ENCODE measurements at places on chromosomes 16 and 17.
A peak's percentile ranks its signal among the peaks of the same experiment; 100 is the strongest.

- H3K4me3 ChIP-seq = no peak overlapping the region
- peak overlapping the region; percentile 82 for H3K27ac ChIP-seq
- H3K27me3 ChIP-seq = no peaks in the 10 kb centered on the region
- peaks cover 14% of the 10 kb centered on the region for H3K4me1 ChIP-seq
- H3K36me3 ChIP-seq = no peaks in the 10 kb centered on the region
These were observed 80.5 kb downstream of the SMG6 start for GRCh38 chr17:2222901-2223616.

GRCh38 chr17:4504188-4504587 lies 5.5 kb downstream of the SPNS2 start:
- H3K4me3 ChIP-seq = no peak overlapping the region
- H3K27me3 ChIP-seq = no peaks in the 10 kb centered on the region
- H3K36me3 ChIP-seq = no peaks in the 10 kb centered on the region
- peaks cover 50% of the 10 kb centered on the region for H3K4me1 ChIP-seq

DNA sequence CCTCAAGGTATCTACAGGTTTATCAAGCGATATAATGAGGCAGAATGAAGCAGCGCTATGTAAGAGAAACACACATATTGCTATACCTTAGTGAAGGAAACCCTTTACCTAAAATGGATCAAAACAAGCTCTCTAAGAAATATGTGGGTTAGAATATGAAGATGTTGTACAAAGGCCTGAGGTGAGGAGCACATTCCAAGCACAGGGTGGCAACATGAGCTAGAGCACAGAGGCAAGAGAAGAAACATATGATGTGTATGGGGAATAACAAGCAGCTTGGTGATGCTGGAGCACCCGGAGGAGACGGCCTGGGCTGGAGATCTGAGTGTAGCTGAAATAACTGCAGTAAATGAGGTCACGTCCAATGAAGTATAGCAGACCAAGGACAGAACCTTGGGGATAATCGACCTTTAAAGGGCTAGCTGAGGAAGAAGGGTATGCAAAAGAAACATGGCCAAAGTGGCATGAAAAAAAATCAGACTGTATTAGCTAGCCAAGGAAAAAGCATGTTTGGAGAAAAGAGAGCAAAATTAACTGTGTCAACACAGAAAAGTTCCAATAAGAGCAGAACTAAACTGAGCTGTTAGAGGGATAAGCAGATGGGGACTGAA lies 44.0 kb downstream of the MARVELD3 start:
- H3K36me3 ChIP-seq = no peaks in the 10 kb centered on the region
- H3K4me1 ChIP-seq = no peaks in the 10 kb centered on the region
- H3K4me3 ChIP-seq = no peak overlapping the region
- H3K27ac ChIP-seq = no peak overlapping the region
- no peak for DNase-seq

GRCh38 chr17:75625813-75626486 lies 7.3 kb upstream of the SMIM5 start:
- H3K4me3 ChIP-seq = no peak overlapping the region
- no peaks in the 10 kb centered on the region for H3K27me3 ChIP-seq
- H3K4me1 ChIP-seq = no peaks in the 10 kb centered on the region
- no peak overlapping the region for H3K27ac ChIP-seq

GRCh38 chr17:39239640-39240314 lies 14.0 kb upstream of the STAC2 start:
- peaks cover 24% of the 10 kb centered on the region for H3K4me1 ChIP-seq
- no peaks in the 10 kb centered on the region for H3K36me3 ChIP-seq
- peaks cover 3% of the 10 kb centered on the region for H3K27me3 ChIP-seq

DNA sequence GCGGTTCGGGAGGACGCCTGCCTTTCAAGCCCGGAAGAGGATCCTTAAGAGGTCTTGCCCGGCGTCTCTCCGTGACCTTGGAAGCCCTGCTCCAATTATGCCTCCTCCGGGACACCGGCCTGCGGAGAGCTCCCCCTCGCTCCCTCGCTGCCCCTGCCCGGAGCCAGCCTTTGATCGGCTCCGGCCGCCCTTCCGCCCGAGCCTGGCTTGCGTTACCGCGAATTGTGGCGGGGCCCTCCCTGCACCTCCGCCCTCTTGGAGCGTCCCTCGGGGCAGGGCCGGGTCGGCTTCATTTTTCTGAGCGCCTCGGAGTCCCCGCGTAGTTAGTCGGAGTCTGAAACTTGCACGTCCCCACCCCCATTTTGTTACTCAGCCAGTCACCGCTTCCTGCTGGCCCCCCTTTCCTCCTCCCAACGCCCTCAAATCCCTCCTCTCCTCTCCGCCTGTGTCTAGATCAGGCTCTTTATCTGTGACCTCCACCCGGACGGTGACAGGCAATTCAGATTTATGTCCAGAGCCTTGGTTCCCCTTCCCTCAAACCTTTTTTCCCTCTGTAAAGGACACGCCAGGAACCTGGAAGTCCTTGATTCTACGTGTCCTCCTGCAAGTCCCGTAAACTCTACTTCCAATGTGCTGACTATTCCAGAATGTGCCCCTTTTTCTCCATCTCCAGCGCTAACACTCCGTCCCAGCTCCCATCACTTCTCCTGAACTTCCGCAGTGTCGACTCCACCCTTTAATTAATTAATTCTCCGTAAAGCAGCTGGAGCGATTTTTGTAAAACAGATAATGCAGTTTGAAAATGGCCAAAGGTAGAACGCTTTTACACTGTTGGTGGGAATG lies 569 bp upstream of the RABEP2 start:
- H3K27ac ChIP-seq = peak overlapping the region; percentile 100
- H3K4me3 ChIP-seq = peak overlapping the region; percentile 62
- H3K4me1 ChIP-seq = peaks cover 6% of the 10 kb centered on the region
- H3K27me3 ChIP-seq = no peaks in the 10 kb centered on the region

- H3K4me1 ChIP-seq = no peaks in the 10 kb centered on the region
- no peaks in the 10 kb centered on the region for H3K27me3 ChIP-seq
- no peak for DNase-seq
- H3K36me3 ChIP-seq = peaks cover 3% of the 10 kb centered on the region
- no peak overlapping the region for H3K4me3 ChIP-seq
These were observed 102.0 kb downstream of the ITFG1 start for GRCh38 chr16:47358816-47359215.

- no peak overlapping the region for H3K4me3 ChIP-seq
- peaks cover 8% of the 10 kb centered on the region for H3K36me3 ChIP-seq
- no peak for DNase-seq
- H3K27me3 ChIP-seq = no peaks in the 10 kb centered on the region
- no peak overlapping the region for H3K27ac ChIP-seq
- H3K4me1 ChIP-seq = peaks cover 97% of the 10 kb centered on the region
These were observed 18.0 kb downstream of the TNRC6A start for GRCh38 chr16:24747441-24747840.

DNA sequence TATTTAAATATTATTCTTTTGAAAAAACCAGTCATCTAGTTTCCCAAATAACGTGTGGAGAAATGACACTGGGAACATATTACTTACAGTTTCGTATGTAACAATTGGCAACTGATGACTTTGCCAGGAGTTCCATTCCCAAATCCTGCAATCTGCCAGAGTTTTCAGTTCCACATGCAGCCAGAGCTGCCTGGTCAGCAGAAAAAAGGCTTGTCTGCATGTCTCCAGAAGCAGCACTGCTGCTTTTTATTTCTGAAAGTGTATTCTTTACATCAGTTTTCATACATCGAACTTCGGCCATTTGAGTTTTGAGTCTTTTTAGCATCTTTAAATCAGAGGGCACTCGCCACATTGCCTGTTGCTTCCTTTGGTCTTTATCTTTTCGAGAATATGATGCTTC lies 78.4 kb downstream of the TRIM37 start:
- H3K27me3 ChIP-seq = no peaks in the 10 kb centered on the region
- H3K4me3 ChIP-seq = no peak overlapping the region
- DNase-seq = no peak
- H3K4me1 ChIP-seq = no peaks in the 10 kb centered on the region
- H3K36me3 ChIP-seq = peaks cover 38% of the 10 kb centered on the region

DNA sequence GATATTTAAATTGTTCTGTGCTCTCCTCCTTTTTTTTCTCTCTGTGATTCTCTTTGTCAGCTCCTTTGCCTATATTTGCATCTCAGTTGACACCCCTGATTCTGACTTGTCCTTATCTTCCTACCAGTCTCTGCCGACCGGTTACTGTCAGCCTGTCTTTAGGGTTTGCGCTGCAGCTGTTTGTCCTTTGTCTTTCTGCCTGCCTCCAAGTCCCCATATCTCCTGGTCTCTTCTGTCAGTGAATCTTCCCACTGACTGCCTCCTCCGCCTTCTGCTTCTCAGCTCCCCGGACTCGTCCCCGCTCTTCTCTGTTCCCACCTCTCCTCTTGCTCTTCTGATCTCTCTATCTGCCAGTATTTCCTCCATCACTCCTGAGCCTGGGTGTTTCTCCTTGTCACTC lies 5.2 kb downstream of the TLCD2 start:
- H3K36me3 ChIP-seq = no peaks in the 10 kb centered on the region
- no peak overlapping the region for H3K4me3 ChIP-seq
- H3K27ac ChIP-seq = no peak overlapping the region
- H3K4me1 ChIP-seq = no peaks in the 10 kb centered on the region
- H3K27me3 ChIP-seq = no peaks in the 10 kb centered on the region
- no peak for DNase-seq

DNA sequence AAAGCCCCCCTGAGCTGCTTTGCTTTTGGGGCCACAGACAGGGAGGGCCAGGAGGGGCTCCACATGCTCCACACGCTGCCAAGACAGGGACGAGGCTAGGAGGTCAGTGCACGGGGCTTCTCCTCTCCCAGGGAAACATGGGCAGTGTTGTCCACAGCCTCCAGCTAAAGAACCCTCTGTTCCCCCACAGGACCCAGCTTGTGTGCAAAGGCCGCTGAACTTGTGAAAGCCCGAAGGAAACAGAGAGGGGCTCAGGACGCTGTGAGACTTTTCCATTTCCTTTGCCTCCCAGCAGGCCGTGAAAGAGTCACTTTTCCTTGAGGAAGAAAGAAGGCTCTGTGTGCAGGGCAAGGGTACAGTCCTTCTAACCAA lies 9.7 kb downstream of the CDRT4 start:
- H3K27me3 ChIP-seq = no peaks in the 10 kb centered on the region
- DNase-seq = no peak
- H3K4me3 ChIP-seq = no peak overlapping the region
- peak overlapping the region; percentile 80 for H3K27ac ChIP-seq
- H3K36me3 ChIP-seq = no peaks in the 10 kb centered on the region

DNA sequence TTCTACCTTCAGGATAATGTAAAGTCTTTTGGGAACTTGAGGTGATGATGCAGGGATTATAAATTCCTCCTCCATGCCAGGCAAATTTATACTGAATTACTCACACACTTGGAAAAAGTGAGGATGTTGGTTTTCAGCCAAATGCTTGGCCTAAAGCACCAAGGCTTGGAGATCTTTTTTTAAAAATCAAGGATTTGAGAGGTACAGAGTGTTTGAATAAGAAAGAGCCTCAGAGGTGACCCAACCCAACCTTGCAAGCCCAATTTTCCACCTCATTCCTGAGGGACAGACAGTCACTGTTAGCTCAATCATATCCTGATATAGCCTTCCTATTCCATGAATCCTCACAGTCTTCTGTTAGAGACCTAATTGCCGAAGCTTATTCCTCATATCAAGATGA lies 14.0 kb downstream of the GRIN2A start:
- no peak overlapping the region for H3K4me3 ChIP-seq
- H3K27me3 ChIP-seq = peaks cover 5% of the 10 kb centered on the region
- no peak for DNase-seq
- no peaks in the 10 kb centered on the region for H3K4me1 ChIP-seq

- H3K4me1 ChIP-seq = peaks cover 26% of the 10 kb centered on the region
- H3K4me3 ChIP-seq = no peak overlapping the region
- no peak overlapping the region for H3K27ac ChIP-seq
- no peaks in the 10 kb centered on the region for H3K27me3 ChIP-seq
- no peak for DNase-seq
These were observed 45.3 kb downstream of the DDX19A start for GRCh38 chr16:70391881-70392481.

DNA sequence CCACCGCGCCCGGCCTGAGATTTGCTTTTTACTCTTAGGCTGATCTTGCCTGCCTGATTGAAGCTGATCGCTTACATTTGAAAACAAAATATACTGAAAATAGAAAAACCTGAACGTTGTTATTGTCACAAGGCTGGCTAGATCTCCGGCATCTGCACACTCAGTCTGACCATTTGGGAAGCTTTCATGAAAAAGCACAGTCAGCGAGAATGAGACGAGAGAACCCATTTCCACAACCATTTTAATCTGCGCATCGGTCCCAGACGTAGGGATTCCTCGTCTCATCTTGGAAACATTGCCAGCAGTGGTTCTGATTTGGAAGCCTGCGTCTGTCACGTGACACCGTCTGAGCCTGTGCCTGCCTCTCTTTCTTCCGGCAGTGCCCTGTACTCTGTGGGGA lies 20.9 kb downstream of the SPG7 start:
- H3K36me3 ChIP-seq = peaks cover 97% of the 10 kb centered on the region
- DNase-seq = no peak
- H3K27me3 ChIP-seq = no peaks in the 10 kb centered on the region
- no peak overlapping the region for H3K4me3 ChIP-seq
- peaks cover 25% of the 10 kb centered on the region for H3K4me1 ChIP-seq

DNA sequence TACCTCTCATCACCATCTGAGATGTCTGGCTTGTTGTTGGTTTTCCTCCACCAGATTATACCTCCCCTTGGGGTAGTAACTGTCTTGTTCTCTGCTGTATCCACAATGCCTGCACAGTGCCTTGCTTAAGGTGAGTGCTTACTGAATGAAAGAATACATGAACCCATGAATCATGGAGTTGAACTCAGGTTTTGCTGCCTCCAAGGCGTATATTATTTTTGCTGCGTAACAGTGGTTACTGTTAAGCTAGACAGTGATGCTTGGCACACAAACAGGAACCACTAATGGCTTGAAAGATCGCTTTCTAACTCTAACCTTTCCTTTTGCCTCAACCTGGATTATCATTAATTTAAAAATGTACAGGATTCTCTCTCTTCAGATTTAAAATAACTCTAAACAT lies 695.8 kb downstream of the TOX3 start:
- DNase-seq = no peak
- no peak overlapping the region for H3K27ac ChIP-seq
- no peak overlapping the region for H3K4me3 ChIP-seq
- no peaks in the 10 kb centered on the region for H3K27me3 ChIP-seq

DNA sequence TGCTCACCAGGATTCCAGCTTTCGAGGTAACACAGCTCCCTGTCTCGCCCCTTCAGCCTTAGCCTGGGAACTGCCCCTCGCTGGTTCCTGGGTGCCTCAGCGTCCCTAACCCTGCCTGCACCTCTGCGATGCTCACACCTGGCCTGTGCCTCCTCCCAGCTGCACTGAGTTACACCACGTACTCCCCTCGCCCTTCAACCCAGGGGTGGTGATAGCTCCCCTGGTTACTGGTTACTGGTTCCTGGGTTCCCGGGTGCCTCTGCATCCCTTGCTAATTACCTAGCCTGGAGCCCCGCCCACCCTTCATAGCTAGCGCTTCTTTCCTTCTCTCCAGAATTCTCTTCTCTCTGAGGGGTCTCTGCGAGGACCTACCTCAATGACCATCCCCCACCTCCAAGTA lies 65.3 kb upstream of the PLCG2 start:
- H3K4me3 ChIP-seq = no peak overlapping the region
- H3K27ac ChIP-seq = no peak overlapping the region
- no peak for DNase-seq
- no peaks in the 10 kb centered on the region for H3K36me3 ChIP-seq
- H3K27me3 ChIP-seq = no peaks in the 10 kb centered on the region
- no peaks in the 10 kb centered on the region for H3K4me1 ChIP-seq

GRCh38 chr16:85562093-85562786 lies 50.9 kb upstream of the GSE1 start:
- H3K27ac ChIP-seq = peak overlapping the region; percentile 13
- H3K27me3 ChIP-seq = no peaks in the 10 kb centered on the region
- H3K36me3 ChIP-seq = no peaks in the 10 kb centered on the region
- DNase-seq = no peak

All from heart left ventricle (tissue), 16 donors.